ENCODE measurements at places on chromosomes 3 and 15.

- DNase-seq, result no peak
Measured at GRCh38 chr3:183922421-183922820, 37.7 kb upstream of the PARL start.

GRCh38 chr3:9098716-9099675, 135.7 kb upstream of the RAD18 start:
- no peak for DNase-seq

DNA sequence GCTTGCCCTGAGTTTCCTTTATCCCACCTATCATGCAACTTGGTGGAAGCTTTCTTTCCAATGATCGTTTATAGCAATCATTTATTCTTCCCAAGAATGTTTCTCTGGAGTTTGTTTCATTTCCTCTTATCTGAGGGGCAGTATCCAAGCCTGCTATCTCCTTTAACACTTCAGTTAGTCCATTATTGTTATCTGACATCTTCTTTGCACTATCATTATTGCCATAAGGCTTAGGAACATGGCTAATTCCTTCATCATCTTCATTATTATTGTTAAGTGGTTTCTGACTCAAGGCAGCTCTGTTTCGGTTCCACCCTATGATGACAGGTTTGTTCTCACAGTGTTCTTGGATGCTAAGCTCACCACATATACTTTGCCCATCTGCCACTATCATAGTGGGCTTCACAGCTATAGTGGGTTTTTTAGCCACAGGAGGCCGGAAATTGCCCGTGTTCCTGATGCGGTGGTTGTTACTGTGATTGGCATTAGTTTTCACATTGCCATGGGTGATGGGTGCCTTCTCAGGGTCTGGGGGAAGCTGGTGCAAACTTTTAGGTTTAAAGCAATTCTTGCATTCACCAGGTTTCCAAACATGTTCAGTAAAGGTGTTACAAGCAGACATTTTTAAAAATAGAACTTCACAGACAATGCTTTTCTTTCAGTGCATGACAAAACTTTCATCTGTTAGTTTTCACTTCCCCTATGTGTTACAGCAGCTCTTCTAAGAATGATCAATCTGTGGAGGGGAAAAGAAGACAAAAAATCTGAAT, 110.6 kb upstream of the TSPAN3 start:
- no peak for DNase-seq

GRCh38 chr3:19002606-19003005, 145.7 kb upstream of the KCNH8 start:
- no peak for DNase-seq

GRCh38 chr3:14278265-14278798, 99.7 kb downstream of the LSM3 start:
- no peak for DNase-seq

GRCh38 chr3:154884952-154885351, 195.2 kb upstream of the MME start:
- DNase-seq, result no peak

Data from AG09319 (cell line).